ENCODE measurements at places on chromosomes 2 and 18.

GRCh38 chr2:195925120-195925519 lies 143.5 kb downstream of the DNAH7 start:
- no peak for DNase-seq

GRCh38 chr2:163732727-163733126 lies 3.1 kb downstream of the FIGN start:
- DNase-seq: no peak

DNA sequence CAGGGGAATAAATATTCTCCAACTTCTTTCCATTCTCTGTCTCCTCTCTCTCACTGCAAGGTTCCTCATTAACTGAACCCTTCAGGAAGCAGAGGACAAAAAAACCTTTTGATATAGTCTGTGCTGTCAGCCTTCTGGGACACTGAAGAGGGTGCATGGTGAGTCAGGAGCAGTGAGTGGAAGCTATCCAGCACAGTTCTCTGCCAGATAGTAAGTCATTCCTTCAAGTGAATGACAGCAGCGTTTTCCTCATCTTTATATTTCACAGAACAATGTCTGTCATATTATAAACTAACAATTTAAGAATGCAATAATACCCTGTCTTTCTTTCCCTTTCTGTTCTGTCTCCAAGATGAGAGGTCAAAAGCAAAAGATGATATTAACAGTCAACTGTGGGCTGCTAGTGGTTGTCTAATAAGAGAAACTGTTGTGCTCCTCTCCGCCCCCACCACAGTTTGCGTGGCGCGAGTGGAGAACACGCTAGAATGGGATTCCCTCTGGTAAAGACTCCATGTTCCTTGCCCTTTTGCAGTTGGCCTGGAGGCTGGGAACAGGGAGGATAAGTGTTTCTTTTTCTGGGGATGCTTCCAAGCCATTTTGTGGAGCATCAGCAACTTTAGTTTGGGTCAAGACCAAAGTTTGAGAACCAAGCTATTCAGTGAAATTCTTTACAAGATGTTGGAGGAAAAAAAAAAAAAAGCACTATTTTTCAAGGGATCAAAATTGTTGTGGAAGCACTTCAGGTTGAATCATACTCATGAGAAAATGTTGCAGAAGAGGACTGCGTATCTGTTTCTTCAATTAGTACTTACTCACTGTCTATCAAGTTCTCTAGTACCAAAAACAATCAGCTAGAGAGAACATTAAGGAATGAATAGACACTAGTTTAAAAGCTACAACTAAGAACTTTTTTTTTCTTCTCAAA lies 430.2 kb downstream of the SETBP1 start:
- DNase-seq: no peak

GRCh38 chr18:37393945-37394609 lies 171.5 kb downstream of the CELF4 start:
- peak; percentile 94 for DNase-seq

GRCh38 chr2:30940839-30941238 lies 133.6 kb upstream of the CAPN13 start:
- no peak for DNase-seq

- DNase-seq: peak; percentile 78
Measured at GRCh38 chr18:71242981-71243380, 954.1 kb downstream of the SOCS6 start.

GRCh38 chr2:13308989-13309388 lies 592.3 kb downstream of the TRIB2 start:
- DNase-seq: no peak

DNA sequence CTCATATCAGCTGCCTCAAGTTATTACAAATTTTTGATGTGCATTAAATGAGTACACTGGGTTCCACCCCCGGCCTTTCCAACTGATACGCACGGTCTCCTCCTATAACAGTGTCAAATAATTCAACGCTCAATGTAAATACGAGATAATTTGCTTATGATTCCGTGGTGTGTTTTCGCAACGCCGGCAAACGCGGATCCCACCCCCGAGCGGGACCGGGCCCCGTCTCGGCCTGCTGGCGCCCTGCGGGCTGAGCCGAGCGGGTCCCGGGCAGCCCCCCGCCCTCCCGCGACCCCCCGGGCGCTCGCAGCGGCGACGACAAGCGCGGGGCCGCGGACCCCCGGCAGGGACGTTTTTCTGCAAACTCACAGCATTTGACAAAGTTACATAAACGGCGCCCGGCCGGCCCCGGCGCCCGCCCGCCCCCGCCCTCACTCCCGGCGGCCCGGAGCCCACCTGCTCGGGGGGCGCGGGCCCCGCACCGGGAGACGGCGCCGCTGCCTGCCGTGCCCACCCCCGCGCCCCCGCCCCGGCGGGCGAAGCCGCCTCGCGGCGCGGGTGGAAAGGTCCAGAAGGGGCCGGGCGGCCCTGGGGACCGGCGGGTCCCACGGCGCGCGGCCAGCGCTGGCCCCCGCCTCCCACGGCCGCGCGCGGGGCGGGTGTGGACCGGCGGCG lies 762 bp downstream of the HDAC4 start:
- DNase-seq: peak; percentile 47

DNA sequence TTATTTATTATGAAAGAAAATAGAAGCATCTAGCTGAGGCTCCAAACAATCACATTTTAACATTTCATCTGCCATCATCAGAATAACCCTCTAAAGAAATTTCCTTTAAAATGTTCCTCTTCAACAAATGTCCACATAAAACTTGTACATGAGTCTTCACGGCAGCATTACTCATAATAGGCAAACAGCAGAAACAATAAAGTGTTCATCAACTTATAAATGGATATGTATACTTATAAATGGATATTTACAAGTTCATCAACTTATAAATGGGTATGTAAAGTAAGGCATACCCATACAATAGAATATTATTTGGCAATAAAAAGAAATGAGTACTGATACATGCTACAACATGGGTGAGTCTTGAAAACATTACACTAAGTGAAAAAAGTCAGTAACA lies 33.5 kb upstream of the ASNSD1 start:
- DNase-seq: no peak

GRCh38 chr2:64525317-64525613 lies 1.1 kb downstream of the AFTPH start:
- DNase-seq: no peak

- DNase-seq: peak; percentile 63
Measured at GRCh38 chr2:199458806-199459285, 1.1 kb upstream of the SATB2 start.

DNA sequence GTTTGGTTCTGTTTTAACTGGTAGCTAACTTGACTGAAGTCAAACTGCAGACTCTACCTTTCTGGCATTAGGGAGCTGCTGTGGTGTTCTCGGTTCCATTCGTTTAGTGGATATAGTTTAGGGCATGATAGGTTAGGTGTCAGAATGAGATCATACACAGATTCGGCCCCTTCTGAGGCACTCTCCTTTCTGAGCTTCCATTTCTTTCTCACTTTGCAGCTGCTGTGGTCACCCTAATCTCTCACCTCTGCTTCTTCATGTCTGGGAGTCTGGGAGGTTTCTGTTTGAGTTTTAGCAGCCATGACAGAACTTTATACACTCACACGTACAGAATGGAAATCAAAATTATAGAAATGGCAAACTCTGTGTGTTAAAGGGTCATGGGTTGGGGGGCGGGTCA lies 122.8 kb downstream of the ATP9B start:
- DNase-seq: no peak

GRCh38 chr2:1162768-1163584 lies 212.3 kb downstream of the SNTG2 start:
- DNase-seq: no peak

- DNase-seq: peak; percentile 46
Measured at GRCh38 chr18:79884294-79884962, 67.0 kb downstream of the SLC66A2 start.

DNA sequence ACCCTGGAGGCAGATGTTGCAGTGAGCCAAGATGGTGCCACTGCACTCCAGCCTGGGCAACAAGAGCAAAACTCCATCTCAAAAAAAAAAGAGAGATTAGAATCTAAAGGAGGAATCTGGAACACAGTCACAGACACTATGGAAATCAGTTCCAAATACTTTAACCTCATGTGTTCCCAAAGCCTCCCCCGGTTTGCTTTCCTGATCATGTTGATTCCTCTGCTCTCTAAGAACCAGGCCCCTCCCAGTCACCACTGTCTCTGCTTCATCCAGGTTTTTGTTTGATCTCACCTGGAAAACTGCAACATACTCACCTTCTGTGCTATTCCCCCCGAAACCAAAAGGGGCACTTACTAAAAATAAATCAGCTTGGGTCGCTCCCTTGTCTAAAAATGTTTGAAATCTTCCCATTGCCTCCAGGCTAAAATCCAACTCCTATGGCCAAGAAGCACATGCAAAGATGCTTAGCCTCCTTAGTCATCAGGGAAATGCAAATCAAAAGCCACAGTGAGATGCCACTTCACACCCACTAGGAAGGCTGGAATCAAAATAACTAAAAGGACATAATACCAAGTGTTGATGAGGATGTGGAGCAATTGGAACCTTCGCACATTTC lies 6.2 kb upstream of the NEU2 start:
- DNase-seq: peak; percentile 71

- DNase-seq: no peak
Measured at GRCh38 chr2:45102141-45102540, 92.9 kb upstream of the SIX2 start.

GRCh38 chr18:46481048-46481846 lies 175.8 kb downstream of the LOXHD1 start:
- peak; percentile 79 for DNase-seq

- DNase-seq: peak; percentile 41
Measured at GRCh38 chr2:232240906-232241305, 137.6 kb upstream of the ALPP start.

GRCh38 chr2:80968450-80968849 lies 663.9 kb upstream of the LRRTM1 start:
- no peak for DNase-seq

DNA sequence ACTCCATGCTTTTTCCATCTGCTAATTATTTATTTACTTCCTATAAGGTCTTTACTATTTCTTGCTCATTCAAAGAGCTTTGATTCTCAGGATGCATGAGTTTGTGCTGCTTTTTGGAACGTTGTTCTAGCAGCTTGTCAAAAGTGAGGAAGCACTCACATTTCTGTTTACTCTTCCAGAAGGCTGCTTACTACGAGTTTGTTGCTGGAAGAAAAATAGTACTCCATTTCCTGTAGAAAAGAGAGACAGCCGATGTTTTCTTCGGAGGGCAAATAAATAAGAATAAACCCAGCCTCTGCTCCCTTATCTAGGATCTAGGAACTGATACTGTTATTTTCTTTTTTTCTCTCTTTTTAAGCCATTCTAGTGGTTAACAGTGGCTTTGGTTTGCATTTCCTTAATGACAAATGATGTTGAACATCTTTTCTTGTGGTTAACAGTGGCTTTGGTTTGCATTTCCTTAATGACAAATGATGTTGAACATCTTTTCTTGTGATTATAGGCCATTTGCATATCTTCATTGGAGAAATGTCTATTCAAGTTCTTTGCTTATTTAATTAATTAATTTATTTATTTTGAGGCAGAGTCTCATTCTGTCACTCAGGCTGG lies 20.5 kb downstream of the CYP27A1 start:
- no peak for DNase-seq

GRCh38 chr2:215002500-215002899 lies 135.9 kb downstream of the ABCA12 start:
- no peak for DNase-seq

GRCh38 chr2:99779276-99779675 lies 289.5 kb upstream of the REV1 start:
- no peak for DNase-seq

DNA sequence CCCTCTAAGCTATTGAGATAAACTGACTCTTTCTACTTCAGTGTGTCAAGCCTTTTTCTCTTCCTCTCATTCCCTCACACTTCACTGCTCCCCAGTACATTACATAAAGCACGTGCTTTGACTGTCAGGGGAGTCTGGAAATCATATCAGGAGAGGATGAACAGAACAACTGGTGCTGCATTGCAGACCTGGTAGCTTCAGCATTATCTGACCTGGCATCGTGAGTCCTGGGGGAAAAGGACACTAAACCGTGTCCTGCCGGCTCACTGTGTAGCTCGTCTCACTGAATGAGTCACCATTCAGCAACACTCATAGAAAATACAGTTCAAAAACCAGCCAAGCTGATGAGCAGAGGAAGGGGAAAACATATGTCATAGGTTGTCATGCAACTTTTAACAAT lies 108.5 kb upstream of the UNC80 start:
- DNase-seq: peak; percentile 84

DNA sequence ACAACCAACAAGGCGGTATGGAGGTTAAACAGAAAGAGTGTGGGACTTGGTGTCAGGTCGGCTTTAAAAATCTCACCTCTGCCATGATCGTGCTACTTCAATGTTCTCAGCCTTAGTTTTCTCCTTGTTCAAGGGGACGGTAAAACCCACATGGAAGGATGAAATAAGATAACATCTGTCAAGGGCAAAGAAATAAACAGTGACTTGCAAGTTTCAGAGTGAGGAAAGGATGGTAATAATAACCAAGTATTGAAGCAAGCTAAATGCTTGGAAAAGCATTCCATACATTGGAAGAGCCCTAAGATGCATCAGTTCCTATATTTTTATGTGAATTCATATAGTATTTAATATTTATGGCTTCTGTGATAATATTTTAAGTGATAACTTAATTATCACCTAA lies 29.8 kb upstream of the LMAN1 start:
- no peak for DNase-seq

DNA sequence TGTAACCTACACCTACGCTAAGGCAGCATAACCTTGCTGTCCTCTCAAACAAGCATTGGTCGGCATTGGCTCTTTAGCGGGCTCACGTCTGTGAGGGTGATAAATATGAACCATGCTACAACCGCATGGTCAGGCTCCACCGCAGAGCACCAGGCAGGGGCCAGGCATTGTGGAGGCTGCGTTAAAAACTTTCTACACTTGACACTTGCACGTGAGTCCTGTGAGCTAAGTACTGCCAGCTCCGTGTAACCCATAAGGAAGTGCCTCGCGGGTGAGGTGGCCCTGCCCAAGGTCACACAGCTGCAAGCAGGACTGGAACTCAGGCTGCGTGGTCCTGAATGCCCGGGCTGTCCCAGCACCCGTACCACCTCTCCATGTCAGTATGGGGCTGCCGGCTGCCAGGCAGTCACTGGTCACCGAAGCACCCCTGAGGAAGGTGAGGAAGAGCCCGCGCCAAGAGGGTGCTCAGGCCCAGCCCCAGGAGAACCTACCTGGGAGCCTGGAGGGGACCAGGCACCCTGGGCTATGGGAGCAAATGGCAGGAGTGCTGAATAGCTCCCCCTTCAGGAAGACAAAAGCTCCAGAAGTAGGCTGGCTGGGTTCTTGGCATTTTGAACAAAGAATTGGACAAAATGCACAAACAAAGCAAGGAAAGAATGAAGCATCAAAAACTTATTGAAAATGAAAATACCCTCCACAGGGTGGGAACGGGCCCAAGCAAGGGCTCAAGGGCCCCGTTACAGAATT lies 271.1 kb upstream of the RAB6C start:
- DNase-seq: no peak
